Mesenchymal stem cell (in vitro differentiated cells and primary cell): ENCODE measurements at places on chromosomes 12 and 14.
A peak's percentile ranks its signal among the peaks of the same experiment; 100 is the strongest.

- peak; percentile 81 for DNase-seq
Measured at GRCh38 chr14:20327005-20327869, 5.8 kb downstream of the CCNB1IP1 start.

GRCh38 chr12:7373226-7373625, 69.4 kb downstream of the ACSM4 start:
- no peak for DNase-seq

DNA sequence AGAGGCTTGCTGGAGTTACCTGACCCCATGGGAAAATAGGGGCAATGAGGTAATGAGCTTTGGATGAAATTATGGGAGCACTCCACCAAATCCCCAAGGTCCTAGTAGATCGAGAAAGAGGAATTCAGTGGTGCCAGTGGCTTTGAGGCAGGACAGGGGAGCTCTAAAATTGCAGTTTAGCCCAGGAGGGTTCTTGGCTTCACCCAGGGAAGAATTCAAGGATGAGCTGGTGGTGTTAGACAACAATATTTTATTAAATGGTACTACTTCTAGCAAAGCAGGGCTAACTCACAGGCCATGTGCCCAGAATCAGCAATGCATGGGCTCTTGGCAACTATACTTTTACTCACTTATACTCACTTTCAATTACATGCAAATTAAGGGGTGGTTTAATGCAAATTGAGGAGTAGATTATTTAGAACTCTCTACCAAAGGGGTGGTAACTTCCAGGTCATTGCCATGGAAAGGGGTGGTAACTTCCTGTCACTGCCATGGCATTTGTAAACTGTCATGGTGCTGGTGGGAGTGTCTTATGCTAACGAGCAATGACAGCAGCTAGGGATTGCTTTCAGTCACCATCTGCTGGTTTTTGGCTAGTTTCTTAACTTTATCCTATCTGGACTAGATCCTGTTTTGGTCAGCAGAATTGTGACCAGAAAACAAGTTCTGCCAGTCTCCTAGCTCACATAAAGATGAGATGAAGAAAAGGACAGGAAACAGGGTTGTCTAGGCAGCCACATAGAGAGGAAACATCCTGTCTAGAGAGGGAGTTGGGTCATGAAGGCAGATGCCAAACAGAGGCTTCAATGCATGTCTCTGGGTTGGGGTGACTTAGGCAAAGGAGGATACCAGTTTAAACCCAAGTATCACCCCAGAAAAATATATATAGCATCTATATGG, 64.7 kb downstream of the ZNF641 start:
- DNase-seq, result no peak

DNA sequence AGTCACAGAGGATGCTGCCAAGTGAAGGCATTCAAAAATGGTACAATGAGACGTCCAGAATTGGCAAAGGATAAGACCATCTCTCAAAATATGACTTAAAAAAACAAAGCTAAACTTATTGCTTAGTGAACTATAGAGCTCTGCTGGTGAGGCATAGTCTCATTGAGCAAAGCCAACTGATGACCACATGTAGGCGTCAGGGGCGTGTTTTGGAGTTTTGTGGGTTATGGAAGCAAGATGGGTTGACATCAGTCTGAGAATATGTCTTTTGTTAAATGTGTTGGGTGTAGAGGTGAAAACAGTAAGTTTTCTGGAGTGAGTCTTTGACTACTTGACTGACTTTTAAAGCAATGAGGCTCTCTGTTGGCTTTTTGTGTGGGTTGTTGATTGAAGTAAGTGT, 47.2 kb downstream of the ATL1 start:
- DNase-seq, result no peak

DNA sequence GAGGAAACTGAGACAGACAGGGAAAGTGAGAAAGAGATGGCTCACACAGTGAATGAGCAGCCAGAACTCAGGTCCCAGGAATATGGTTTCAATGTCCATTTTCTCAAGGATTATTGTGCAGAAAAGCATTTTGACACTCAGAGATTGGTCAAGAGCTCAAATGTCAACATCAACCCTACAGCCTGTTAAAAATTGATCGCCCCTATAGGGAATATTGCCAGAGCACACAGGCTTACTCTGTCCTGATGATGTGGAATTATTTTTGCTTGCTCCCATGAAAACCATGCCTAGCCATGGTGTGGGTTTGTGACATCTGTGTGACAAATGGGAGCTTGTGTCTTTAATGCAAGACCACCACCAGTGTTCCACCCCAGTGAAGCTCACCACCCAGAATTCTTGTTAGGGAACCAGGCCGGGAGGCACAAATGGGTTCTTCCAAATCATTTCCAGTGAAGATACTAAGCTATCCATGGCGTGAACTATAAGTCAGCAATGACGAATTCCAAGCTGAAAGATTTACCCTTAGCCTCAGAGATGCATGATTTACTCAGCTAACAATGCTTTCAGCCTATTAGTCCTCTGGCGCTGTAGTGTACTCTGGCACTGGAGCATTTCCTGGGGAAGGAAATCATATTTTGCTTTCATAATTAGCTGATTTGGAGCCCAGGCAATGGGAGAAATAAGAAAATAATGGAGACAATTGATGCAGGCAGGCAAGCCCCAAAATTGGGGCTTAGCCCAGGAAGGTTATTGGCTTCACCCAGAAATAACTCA, 1188.2 kb upstream of the TMEM132C start:
- DNase-seq, result no peak

DNA sequence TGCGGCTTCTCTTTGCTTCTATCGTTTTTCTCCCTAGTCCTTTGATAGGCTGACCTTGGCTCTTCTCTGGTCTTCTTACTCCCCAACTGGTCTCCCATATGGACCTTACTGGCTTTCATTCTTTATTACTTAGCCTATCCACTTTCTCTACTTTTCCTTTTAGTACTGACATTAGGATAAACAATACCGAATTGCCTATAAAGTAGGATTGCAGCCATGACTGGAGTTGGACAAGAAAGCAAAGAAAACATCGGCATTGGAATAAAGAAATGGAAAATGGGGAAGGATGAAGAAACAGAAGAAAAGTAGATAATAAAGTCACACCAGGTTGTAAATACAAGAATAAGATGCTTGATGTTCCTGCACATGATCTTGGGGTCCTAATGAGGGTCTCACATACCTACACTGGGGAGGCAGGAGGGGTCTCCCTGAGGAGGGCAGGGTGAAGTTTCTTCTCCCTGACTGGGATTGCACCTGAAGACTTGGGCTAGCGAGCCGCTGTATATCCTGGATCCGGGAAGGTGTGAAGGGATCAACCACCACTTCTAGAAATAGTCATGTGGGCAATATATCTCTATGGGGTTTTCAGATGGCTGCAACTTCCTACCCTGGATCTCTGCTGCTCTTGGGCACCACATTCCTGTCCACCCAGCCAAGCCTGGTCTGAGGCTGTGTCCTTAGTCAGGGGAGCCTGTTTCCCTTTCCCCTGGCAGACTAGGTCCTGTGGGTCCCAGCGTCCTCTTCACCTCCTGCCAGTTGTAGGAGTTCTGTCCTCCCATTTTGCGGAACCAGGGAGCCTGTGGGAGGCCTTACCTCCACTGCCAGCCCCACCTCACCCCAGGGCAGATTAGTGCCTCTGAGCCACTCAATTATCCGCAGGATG, 13.1 kb downstream of the NKX2-1 start:
- DNase-seq, result no peak

- no peak for DNase-seq
Measured at GRCh38 chr12:22494319-22494718, 50.0 kb downstream of the C2CD5 start.

DNA sequence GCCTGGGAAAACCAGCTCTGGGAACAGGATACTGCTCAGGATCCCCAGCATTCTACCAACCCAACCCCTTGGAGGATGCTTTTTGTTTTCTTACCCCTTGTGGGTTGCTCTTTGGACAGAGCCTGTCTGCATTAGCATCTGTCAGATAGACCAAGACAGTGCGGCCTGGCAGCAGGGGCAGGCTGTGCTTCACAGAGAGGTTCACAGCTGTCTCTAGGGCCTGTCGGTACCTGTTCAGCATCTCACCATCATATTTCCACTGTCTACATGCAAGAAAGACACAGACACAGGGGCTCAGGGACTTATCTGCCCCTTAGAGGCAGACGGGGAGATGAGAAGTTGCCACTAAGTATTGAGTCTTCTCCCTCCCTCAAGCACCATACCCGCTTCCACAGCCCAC, 21.8 kb downstream of the TEP1 start:
- no peak for DNase-seq

- DNase-seq, result no peak
Measured at GRCh38 chr12:130504110-130504839, 166.6 kb downstream of the PIWIL1 start.

DNA sequence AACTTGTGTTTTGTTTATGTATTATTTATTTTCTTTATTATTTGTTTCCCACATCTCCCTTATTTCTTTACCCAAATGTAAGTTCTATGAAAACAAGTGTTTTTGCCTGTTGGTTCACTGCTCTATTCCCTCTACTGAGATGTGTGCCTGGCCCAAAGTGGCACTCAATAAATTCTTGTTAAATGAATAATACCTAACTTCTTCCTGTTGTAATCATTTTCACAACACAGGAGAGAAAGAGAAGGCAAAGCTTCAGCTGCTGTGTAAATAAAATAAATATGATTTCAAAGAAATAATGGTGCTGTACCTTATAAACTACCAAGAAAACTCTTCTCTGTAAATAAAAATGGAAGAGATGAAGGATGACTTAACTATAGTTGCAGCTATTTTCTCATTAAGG, 116.2 kb downstream of the TRHDE start:
- DNase-seq, result no peak

- DNase-seq, result no peak
Measured at GRCh38 chr14:70108419-70108818, 80.3 kb downstream of the SLC8A3 start.

DNA sequence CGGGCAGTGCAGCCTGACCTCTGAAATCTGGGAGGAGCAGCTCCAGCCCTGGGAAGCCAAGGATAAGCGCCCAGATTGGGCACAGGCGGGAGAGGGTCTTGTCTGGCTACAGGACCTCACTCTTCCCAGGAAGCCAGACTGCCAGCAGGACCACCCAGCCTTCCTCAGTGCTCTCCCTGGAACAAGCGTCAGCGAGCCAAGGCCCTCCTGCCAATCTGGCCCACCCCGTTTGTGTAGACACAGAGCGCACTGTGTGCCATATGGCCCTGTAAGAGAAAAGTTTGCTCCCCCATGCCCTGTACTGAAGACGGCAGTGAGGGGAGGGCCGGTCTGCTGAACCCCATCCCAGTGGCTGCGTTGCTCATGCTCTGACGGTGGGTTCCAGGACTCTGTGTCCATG, 1.2 kb upstream of the C14orf180 start:
- DNase-seq, result no peak

GRCh38 chr14:37591941-37592481, 3.0 kb downstream of the FOXA1 start:
- DNase-seq, result peak; percentile 16

DNA sequence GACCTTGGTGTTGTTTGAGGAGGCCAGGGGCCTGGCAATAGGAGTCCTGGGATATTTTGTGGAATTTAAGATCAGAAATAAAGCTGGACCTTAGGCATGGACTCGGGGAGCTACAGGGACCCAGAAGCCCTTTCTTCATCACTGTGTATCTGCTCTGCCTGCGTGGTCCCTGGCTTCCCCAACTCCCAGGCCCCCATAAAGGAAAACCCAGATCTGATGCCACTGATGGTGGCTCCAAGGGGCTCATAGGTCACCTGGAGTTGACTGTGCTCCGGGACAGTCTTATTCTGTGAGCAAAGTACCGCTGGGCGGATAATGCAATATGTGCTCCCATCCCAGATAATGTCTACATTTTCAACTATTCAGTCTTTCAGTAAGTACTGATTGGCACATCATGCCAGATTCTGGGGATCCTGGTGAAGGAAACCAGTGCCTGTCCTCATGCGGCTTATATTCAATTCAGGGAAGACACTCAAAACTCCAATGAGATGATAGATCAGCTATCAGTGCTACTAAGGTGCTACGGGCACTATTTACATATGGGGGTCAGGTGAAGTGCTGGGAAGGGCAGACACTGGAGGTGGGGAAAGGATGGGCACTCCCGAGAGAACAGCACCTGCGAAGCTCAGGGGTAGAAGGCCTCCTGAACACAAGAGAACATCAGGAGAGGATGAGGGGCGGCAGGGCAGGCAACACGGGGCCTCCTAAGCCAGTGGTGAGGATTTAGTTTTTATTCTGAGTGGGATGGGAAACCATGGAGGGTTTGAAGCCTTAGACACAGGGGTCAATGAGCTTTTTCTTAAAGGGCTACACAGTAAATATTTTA, 5.5 kb upstream of the SELPLG start:
- DNase-seq, result no peak

DNA sequence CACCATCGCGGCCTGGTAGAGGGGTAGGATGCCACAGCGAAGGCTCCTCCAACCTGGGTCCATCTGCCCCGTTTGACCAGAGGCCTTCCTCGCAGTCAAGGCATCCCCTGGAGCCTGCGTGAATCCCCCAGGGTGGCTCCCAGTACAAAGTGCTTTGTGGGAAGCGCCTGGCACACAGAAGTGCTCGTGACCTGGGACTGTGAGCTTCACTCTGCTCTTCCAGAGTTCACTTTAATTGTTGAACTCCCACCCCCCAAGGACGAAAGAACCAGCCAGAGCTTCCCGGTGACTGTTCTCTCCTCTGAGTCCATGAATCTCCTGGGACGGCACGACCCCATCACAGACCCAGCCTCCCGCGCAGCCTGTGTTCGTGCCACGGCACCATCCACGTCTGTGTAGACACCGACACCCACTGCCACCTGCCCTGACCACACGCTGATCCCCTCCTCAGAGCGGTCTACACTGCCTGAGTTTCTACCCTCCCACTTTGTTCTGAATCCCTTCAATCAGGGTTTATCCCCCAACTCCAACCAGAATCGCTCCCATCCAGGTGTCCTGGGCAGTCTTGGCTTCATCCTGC, 15.9 kb downstream of the P2RX2 start:
- no peak for DNase-seq

GRCh38 chr12:113059071-113059595, 2.6 kb downstream of the DTX1 start:
- no peak for DNase-seq

DNA sequence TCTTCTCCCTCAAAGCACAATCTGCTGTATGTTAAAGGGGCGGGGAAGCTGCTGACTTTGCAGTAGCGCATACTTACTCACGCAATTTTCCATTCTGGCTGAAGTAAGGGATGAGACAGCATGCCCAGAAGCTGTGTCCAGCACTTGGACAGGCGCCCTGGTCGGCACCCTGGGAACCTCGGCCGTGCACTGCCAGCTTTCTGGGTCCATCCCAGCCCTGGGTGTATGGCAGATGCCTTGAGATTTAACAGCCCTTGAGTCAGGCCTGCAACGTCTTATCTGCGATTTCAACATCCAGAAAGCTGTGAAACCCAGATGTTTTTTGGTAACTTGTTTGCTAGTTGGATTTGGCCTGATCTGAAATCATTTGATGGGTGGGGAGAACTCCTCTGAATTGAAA, 16.1 kb downstream of the EML1 start:
- DNase-seq, result peak; percentile 28
